Stimulated activated CD8-positive, alpha-beta memory T cell treated with anti-CD3 and anti-CD28 coated beads, Interleukin-12 subunit alpha, Interleukin-12 subunit beta, amount 100 ng/mL, for 4 hours (primary cell): ENCODE measurements at places on chromosomes 11 and 22.

GRCh38 chr11:95291946-95292345 is 60.9 kb upstream of the SESN3 start:
- no peak for DNase-seq

DNA sequence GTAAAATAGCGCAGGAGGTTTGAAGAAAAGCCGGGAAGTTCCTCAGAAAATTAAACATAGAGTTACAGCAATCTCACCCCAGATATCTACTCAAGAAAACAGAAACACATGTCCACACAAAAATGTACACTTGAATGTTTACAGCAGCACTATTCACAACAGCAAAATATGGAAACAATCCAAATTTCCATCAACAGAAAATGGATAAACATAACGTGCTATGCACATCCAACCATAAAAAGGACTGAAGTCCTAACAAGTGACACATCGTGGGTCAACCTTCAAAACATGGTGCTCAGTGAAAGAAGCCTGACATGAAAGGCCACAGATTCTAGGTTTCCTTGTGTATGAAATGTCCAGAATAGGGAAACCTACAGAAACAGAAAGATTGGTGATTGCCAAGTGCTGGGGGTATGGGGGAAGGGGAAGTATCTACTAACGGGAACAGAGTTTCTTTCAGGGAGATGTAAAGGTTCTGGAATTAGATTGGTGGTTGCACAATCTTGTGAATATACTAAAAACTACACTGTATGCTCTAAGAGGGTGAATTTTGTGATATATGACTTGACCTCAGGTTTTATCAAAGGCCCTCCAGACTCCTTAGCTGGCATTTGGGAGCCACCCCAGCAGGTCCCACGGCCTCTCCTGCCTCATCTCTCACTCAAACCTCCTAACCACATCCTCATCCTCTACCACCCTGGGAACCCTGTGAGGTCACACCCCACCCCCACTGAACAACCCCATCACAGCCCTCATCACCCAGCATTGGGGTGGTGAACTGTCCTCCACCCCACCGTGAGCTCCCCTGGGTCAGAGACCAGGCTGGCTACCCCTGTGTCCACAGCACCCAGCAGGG is 69.2 kb upstream of the PRR5 start:
- no peak for DNase-seq

GRCh38 chr11:121670805-121671282 is 218.1 kb upstream of the SORL1-AS1 start:
- DNase-seq = no peak

- no peak for DNase-seq
Measured at GRCh38 chr22:46626911-46627805, 7.0 kb downstream of the GRAMD4 start.

DNA sequence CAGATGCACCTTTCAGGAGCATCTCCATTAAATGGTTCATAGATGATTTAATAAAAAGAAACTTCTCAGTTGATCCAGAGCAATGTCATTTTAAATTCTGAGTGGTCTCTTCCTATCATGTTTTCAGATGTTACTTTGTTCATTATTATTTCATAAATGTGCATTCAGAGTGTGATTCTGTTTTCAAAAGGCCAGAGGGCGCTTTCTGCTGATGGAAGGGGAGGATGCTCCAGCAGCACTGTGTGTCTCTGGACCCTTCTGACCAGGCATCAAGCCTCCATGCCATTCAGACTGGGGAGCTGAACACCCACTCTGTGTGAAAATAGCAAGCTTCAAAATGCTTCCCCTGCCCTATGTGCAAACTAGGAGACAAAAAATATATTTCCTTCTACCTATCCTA is 23.9 kb upstream of the CRTAM start:
- no peak for DNase-seq

GRCh38 chr11:32005786-32006416 is 85.0 kb upstream of the RCN1 start:
- no peak for DNase-seq

GRCh38 chr11:521177-521688 is 14.1 kb downstream of the HRAS start:
- DNase-seq = no peak

GRCh38 chr11:21144531-21144930 is 475.1 kb downstream of the NELL1 start:
- DNase-seq = no peak

DNA sequence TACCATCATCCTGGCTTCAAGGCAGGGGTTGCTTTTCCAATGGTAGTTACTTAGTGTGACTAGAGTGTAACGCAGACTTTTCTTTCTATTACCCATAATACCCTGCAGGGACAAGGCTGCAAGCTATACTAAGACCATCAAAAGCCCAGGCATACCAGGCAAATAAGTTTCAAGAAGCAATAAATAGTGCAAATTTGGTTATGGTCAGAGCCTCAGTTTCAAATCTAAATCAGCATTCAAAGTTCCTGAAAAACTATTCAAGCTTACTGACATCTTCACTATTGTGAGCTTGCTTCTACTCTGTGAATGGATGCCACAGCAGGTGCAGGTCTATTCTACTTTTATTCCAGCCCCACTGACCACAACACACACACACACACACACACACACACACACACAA is 2.5 kb upstream of the HBB start:
- no peak for DNase-seq

GRCh38 chr11:73968356-73968966 is 14.2 kb downstream of the UCP2 start:
- DNase-seq = no peak

DNA sequence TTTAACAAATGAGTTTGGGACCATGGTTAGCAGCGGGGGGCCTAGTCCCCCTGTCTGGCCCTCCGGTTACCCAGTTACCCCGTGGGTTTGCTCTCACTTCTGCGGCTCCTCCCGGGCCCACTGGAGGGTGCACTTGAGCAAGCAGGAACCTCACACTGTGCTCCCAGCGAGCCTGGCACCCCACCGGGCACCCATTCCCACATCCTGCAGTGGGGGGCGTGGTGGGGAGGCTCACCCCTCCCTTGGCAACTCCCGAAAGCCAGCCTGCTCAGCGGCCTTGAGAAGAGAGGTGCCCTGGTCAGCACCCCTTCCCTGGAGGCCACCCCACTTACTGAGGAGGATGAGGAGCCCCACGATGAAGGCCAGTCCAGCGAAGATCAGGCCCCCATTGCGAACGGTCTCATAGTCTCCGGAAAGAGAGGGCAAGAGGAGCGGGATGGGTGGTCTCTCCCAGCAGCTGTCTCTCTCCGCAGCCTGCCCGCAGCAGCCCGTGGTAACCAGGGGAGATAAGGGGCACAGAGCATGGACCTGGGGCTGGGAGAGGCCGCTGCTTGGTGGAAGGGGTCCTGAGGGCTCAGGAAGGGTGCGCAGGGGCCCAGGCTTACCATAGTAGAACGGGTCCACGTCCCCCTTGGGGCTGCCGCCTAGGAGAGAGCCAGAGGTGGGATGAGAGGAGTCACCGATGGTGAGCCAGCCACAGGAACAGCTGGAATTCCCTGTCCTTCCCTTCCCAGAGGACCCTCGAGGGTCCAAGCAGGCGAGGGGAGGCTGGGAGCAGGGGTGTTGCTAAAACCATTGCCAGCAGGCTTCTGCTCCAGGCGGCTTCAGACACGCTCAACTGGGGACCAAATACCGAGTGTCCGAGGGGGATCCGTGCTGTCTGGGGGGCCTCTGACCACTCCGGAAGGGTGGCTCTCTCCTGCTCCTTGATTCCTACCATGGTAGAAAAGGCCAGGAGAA is 2.2 kb downstream of the FXYD2 start:
- DNase-seq = no peak

DNA sequence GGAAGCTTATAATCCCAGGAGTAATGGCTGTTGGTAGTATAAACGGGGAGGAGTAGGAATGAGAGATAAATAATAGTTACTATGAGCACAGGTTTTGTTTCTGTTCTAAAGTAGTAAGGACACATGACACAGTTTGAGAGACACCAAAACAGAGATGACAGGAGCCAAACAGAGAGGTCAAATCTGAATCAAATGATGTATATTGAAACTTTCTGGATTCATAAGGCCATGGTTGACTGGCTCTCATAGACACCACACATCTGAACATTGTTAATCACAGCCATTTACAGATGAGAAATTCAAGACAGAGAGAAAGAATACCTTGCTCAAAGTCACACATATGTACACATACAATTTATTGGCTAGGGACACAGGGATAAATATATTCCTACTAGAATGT is 63.4 kb upstream of the UCP3 start:
- no peak for DNase-seq

DNA sequence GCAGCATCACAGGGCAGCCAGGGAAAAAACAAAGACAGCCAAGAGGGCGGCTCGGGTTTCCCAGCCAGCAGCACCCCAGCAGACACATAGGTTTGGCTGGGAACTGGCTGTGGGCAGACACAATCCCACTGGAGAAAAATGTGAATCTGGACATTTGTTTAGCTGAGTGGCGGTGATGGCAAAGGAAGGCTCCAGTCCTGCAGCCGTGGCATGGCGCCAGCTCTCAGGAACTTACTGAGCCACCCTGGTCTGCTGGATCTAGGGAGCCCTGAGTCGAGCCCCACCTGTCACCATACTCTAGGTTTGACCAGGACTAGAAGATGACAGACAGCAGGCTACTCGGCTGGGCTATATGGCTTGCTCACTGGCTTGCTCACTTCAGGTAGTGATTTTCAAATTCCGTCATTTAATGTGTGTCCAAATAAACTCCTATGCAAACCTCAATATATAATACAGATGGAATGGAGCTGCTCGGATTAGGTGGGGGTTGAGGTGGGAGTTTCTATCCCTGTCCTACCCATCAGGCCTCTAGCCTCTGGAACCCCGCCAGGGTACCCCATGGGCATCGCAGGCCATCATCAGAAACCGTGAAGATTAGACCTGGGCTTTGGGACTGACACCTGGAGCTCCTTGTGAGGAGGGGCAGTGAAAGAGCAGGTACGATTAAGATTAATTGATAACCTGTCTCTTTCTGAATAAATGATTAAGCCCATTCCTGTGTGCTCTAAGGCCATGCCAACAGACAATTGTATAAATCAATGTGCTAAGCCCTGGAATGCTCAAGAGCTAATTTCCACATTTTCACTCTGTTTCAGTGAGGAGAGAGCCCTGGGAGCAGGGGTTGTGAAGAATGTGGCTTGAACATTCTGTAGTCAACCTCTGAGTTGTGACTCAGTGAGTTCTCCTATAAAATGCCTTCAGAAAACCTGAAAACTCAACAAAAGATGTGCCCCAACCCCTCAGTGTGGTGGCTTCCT is 42.5 kb downstream of the GALNT18 start:
- no peak for DNase-seq

DNA sequence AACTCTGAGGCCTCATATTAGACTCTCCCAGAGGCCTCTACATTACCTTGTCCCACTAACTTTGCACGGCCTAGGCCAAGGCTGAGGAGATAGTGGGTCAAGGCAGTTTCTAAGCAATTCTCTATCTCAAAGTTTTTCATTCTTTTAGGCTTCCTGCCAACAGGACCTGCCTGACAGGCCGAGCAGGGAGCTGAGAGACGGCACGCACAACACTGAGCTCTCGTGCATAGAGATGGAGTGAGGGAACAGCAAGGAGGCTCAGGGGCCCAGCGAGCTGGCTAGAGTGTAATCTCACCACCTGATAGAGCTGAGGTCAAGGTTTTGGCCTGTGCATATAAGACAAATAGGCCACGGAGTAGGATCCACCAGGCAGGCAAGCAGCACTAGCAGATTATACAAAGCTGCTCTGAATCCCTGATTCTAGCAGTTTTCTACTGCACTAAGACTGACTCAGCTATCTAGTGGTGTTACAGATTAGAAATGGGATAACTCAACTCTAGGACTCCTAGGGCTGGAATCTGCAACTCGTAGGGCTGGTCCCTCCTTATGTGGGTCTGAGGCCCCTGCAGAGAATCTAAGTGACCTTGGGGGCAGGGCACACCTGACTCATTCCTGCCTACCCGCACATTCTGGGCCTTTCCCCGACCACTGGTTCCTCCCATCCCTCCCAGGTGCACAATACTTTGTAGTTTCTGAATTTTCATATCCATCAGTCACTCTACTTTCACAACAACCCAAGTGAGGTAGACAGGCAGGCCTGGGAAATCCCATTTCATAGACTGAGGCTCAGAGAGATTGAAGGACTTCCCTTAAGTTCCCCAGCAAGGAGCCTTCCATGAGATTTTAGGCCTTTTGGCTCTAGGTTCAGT is 1.7 kb downstream of the CYB5R2 start:
- DNase-seq = no peak
